ENCODE measurements at places on chromosomes 3 and 15. TPM values are rescaled to one million over a fixed set of nuclear protein-coding genes. Genes with fewer than 3 reads are reported as not detected.

Gene PLCB2
- 23.6 TPM for total RNA-seq

Gene CAND2
- 24.4 TPM for total RNA-seq

Gene SLC28A2
- total RNA-seq: not detected

Gene FANCD2OS
- not detected for total RNA-seq

Gene AP4E1
- 12.6 TPM for total RNA-seq

Gene NEDD4
- total RNA-seq: 42.6 TPM

DNA sequence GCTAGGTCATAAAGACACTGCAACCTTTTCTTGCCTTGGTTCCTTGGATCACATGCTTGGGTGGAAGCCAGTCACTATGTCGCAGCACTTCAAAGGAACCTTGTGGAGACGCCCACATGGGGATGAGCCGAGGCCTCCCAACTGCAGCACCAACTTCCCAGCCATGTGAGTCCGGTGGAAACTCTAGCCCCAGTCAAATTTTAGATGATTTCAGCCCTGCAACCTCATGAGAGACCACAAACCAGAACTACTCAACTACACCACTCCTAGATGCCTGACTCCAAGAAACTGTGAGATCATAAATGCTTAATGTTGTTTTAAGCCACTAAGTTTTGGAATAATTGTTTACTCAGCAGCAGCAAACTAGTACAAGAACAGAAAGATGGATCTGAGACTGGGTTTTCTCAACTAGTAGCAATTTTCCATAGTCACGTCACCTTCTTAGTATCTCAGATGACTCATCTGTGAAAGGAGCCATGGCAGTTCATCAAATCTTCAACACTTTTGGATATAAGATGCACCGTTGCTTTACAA, 86.5 kb downstream of the MB21D2 start:
- H3K4me3 ChIP-seq: no peak overlapping the region
- DNase-seq: no peak
- peaks cover 7% of the 10 kb centered on the region for H3K4me1 ChIP-seq
- no peaks in the 10 kb centered on the region for H3K27me3 ChIP-seq
- no peaks in the 10 kb centered on the region for H3K36me3 ChIP-seq

GRCh38 chr15:60375306-60375705, 22.5 kb downstream of the ANXA2 start:
- DNase-seq: no peak
- peaks cover 4% of the 10 kb centered on the region for H3K36me3 ChIP-seq
- no peak overlapping the region for H3K4me3 ChIP-seq
- H3K4me1 ChIP-seq: peaks cover 28% of the 10 kb centered on the region
- peak overlapping the region; percentile 100 for H3K27ac ChIP-seq

GRCh38 chr3:132232231-132232792, 84.9 kb upstream of the ACP3 start:
- no peak for DNase-seq
- no peaks in the 10 kb centered on the region for H3K36me3 ChIP-seq
- no peaks in the 10 kb centered on the region for H3K27me3 ChIP-seq
- H3K4me1 ChIP-seq: peaks cover 2% of the 10 kb centered on the region

All from aorta (tissue), 5 donors.